ENCODE measurements at places on chromosomes 5 and 9.
A peak's percentile ranks its signal among the peaks of the same experiment; 100 is the strongest.

GRCh38 chr9:98230789-98231188 is 24.7 kb downstream of the TBC1D2 start:
- no peak for DNase-seq

DNA sequence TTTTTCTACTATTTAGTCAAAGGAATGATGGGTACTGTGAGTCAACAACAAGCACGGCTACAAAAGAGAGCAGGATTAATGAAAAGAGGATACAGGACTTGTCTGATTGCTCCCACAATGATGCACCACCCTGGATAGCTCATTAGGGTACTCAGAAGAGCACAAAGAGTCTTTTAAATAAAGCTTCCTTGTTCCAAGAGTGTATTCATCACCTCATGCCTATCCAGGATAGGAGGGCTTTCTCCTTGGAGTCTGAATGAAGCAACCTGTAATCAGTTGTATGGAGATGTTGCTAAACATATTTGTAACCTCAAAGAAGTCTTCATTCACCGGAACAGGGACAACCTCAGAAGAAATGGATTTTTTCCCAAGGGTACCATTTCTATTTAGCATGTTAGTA is 219.5 kb upstream of the TMEM161B start:
- DNase-seq, result no peak

DNA sequence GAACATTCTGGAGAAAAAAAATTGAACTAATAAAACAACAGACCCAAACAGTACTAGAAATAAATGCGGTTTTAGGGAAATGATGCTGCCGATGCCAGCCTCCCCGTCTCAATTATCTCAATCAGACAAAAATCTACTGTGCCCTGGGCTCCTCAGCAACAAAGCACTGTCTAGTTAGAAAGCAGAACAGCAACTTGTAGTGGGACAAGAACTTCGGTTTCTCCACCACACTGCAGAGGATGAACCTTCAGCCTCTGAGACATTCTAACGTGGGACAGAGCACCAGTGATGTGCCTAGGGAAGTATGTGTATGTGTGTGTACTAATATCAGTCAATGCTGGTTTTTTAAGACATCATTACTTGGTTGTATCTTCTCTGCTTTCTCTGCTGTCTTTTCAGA is 11.1 kb upstream of the CAST start:
- no peak for DNase-seq

DNA sequence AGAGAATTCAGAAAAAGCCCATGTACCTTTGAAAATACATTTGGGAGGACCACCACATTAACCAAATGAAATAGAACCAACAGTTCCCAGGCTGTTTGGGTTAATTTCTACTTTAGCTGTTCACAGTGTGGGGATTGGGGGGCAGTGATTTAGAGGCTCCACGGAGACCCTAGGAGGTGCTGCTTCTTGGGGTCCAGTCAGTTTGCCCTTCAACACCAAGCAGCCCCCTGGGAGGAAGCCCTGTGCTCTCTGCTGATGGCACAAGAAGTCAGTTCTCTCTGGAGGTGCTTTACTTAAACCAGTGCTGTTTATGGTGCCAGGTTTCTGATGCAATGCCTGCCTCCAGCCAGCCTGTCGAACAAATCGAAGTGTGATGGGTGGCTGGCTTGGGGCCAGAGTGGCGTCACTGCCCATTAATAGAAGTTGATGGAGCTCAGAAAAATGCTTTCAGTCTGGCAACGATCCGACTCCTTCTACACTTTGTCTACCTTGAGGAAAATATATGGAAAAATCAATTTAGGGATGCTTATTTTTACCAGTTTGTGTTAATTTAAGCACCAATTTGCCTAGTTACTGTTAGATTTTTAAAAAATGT is 134.0 kb downstream of the SNX18 start:
- no peak for DNase-seq

DNA sequence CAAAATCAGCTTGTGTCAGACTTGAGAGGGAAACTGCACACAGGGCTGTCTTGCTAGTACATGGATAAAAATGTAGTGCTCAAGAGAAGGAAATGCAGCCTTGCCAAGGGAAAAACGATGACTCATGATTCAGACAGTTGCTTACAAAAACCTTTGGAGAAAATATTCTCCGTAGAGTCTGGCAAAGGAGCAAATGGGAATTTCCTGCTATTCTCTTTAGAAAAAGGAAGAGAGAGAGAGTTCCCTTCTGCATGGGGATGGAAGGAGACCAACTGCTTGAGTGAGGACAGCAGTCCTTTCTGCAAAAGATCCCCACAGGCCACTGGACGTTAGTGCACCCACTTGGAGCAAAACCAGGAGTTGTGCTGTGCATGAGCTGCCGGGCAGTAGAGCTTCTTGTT is 7.6 kb downstream of the IFNB1 start:
- peak; percentile 86 for DNase-seq

- DNase-seq, result no peak
These were observed 197.8 kb downstream of the GLIS3 start for GRCh38 chr9:4102078-4102477.

GRCh38 chr5:68942169-68942568 is 151.6 kb upstream of the SLC30A5 start:
- no peak for DNase-seq

DNA sequence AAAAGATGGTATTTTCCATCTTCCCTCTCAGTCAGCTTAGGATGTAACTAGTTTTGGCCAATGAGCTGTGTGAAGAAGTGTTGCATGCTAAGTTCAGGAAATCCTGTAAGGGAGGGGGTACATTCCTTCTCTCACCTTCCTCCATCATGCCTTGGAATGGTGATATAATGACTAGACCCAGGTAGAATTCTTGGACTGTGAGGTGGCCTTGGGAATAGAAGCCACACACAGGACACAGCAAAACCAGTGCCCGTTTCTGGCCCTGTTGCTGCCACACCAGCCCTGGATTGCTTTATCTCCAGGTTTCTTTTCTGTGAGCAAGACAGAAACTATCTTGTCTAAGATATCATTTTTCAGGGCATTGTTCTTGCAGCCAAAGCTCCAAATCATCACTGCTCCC is 10.5 kb upstream of the ZNF354A start:
- DNase-seq, result no peak

DNA sequence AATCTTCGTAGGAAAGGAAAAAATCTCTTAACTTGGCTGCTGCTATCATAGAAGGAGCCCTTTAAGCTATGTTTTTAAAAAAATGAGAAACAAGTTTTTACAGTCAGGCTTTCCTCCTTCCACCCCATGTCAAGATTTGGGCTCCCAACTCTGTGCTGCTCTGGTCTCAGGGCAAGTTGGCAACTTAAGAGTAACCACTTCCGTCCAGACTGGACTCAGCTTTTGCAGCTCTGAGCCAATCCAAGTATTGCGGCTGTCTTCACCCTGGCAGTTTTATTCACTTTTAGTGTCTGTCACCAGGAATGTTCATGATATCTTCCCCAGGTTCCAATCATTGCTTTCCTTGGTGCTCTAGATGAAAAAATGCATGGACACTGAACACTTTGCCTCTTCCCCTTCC is 115.9 kb upstream of the GAS1 start:
- peak; percentile 84 for DNase-seq

DNA sequence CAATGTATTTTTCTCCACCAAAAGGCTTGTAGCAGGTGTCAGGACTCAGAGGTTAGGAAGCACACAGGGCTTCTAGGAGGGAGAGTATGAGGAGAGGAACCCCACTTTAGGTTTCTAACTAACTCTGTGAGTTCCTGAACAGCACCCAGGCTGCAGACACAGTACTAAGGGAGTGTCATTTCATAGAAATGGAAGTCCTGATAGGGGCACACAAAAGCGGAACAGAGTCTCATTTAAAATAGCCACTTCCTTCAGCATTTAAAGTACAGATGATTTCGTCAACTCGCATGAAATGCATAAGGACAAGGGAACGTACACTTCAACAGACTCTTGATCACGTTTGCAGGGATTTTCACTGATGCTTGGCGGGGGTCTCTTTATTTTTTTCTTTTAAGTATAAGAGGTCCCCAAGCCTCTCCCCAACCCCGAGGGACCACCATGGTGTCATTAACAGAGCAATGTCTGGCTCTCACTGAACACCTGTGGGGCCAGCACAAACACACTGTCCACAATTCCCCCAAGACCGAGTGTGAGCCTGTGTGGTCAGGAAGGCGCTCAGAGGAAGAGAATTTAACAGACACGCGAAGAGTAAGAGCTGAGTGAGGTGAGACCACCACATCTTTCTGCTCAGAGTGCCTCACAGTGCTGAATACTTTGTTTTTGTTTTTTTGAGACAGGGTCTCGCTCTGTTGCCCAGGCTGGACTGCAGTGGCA is 82.3 kb downstream of the SECISBP2 start:
- DNase-seq, result no peak

- no peak for DNase-seq
These were observed 33.7 kb downstream of the ZNF462 start for GRCh38 chr9:106896695-106897094.

GRCh38 chr5:80037366-80037765 is 2.2 kb downstream of the THBS4 start:
- DNase-seq, result no peak

GRCh38 chr5:146340260-146341081 is 1.8 kb downstream of the POU4F3 start:
- peak; percentile 80 for DNase-seq

DNA sequence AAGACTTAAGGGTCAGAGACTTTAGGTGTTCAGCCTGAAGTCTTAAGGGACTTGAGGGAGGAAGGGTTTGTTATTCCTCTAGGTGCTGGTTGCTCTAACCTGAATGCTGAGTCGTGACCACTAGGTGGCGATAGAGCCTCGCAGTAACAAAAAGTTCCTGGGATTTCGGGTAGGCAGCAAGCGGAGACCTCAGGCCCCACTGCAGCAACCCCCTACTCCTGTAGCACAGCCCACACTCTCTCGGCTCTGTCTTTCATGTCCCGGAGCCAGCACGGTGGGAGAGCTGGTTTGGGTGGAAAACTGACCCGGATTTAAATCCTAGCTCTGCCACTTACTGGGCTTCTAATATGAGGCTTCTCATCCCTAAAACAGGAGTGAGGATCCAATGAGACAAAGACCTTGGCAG is 100.3 kb upstream of the PANK3 start:
- peak; percentile 80 for DNase-seq

DNA sequence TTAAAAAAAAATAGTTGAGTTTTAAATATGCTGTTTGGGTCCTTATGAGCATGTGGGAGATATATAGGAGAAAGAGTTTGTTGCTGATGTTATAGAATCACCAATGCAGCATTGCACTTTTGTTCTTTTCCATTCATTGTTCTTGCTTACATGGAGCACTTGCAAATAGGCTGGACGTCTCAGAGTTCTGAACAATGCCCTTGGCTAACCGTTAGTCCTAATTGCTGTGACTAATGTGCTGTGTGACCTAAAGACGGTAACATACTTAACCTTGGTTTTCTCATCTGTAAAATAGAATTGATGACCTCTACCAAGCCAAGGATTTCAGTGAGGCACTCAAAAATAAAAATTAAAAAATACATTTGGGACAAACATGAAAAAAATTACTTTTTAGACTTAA is 29.8 kb downstream of the PIK3R1 start:
- peak; percentile 24 for DNase-seq

DNA sequence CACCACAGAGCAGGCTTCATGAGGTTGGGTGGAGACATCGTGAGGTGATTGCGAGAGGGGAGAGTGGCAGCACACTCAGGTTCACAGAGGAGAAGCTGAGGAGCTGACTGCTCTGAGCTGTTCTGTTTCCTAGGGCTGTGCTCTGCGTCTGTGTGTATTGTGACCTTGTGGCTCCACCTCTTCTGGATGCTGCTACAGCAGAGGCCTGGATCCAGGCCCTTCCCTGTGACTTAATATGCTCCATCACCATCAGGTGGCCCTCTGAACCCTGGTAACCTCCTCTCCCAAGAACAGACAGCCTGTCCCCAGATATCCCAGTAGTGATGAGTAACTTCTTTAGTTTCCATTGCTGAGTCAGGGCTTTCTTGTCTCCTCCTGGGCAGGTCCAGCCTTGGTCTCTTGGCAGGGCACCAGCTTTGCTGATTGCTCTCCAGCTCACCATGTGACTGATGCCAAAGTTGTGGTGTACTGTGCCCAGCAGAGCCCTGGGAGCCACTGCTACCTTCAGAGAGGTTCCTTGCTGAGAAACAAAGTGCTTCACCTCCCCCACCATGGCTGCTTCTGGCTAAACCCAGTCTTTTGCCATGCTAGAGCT is 212.8 kb upstream of the CHD1 start:
- DNase-seq, result no peak

- DNase-seq, result no peak
These were observed 24.4 kb downstream of the FEM1C start for GRCh38 chr5:115520191-115520590.

DNA sequence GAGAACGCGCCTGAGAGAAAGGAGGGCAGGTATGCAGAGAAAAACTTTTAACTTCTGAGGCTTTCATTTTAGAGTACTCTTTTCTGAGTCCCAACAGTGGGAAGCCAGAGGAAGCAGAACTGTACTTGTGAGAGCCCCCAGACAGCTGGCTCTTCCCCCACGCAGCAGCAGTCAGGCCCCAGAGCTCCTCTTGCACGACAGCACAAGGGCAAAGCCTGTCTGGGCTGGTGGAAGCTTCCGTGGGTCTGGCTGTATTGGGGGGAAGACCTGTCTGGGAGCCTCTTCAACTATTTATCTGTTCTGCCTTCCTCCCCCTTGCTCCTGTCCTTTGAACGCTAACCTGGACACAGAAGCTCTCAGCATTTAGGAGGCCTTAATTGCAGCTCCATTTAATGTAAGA is 68.2 kb downstream of the THBS4 start:
- DNase-seq, result no peak

DNA sequence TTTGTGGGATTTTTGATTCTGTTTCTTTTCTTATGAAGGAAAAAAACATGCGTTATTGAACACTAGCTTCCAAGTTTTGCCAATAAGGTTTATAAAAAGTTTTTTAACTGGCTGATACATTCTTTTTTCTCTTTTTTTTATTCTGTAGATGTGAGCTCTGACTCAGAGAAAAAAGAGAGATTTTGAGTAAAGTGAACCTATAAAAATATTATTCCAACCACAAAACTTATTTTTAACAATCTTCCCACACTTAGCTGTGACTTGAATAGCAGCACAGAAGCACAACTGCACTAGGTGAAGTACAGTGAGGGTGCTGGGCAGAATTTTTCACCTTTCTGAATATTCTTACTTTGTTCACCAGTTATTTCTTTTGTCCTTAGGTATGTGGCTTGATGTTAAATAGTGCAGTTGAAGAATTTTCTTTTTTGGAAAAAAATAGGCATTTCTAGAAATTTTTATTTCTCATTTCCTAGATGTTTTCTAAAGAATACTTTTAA is 41.6 kb downstream of the CHSY3 start:
- DNase-seq, result no peak

Data from AG20443 (cell line).